ENCODE measurements at places on chromosomes 1 and 21.

- DNase-seq: no peak
Observed at GRCh38 chr1:116284819-116285390, 88.1 kb upstream of the ATP1A1 start.

DNA sequence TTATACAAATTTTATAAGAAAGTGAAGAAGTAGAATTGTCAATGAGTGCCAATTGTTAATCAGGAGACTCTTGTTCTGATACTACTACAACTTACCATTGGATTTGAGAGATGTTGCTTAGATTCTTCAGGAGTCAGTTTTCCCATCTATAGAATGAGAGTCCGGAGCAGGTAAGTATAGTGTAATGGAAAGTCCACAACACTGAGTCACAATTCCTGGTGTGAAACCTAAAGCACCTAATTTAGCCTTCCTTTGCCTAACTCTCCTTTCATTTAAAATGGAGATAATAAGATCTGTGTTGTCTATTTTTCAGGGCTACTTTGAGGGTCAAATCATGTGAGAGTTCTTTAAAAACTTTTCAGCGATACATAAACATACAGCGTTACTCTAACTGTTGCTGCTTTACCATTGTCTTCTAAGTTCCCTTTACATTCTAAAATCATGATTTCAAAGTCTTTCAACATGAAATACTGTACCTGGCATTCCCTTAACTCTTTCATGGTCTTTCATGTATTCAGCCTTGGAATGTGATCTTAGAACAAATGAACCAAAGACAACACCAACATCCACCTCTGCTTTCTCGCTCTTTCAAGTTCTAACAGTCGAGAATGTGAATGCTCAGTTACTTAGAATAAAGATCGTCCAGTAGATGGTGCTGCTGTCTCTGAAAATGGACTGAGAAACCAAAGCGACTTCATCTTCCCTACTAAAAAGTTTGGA, 90.9 kb downstream of the SLC30A10 start:
- DNase-seq: peak; percentile 85

DNA sequence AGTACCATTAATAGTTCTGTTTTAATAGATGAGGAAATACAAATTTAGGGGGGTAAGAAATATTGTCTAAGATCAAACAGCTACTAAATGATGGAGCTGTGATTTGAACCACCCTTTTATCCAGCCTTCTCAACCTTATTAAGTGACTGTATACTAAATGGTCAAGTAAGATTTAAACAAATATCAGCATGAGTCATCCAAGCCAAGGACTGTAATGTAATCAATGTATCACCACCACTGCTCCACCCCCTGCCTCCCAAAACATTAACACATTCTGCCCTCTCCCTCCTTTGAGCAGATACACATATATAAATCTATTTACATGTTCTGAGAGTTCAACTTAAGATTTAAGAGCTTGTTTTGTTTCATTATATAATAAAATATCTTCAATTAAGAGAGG, 58.9 kb downstream of the LRRC40 start:
- no peak for DNase-seq

DNA sequence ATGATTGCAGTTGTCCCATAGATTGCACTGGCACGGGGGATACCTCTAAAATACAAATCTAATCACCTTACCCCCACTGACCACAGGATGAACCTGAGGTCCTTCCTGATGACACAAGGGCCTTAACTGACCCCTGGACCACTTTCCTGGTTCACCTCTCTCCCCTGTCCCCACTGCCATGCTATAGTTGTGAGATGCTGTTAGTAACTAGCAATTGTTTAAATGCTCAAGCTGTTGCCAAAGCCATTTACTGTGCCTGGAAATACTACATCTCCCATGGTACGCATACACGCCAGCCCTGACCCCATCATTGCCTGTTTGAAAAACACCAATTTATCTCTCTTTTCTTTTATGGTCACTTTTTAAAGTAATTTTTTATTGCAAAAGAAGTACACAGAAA, 29.1 kb upstream of the RGS8 start:
- DNase-seq: no peak

DNA sequence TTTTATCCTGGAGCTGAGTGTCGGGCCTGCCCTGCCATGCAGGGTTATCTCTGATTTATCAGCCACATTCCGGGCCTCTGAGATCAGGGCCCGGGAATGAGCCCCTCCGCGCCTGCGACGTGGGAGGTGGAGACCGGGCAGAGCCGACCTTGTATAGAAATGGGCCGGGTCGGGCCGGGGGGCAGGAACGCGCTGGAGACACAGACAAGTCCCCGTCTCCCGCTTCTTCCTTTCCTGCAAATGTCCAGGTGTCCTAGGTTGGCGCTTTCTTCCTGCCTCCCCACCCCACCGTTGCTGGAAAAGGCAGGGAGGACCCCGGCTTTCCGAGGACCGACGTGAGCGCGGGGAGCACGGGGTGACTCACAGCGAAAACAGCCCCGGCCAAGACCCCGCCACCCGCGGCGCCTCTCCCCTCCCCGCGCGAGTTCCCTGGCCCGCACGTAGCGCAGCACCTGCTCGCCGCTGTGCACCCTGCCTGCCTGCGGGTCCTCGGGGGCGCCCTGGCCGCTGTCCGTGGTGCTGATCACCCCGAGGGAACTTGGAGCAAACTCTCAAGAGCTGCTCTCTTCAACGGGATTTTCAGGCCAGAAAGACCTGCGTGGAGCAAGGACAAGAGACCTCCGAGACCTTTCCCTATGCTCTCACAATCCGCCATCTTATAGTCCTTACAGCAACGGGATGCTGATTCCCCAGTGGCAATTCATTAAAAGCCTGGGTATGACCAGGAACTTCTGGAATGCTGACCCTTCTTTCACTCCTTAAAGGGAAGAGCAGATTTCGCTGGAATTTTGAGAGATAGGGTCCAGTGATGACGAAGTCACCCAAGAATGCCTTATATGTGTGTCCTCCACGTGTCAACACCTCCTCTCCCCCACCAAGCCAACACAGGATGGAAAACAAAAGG, 475 bp upstream of the NPPB start:
- DNase-seq: no peak

GRCh38 chr1:188867614-188868013, 1610.0 kb downstream of the BRINP3 start:
- no peak for DNase-seq

GRCh38 chr21:36263797-36264196, 56.2 kb upstream of the MORC3 start:
- no peak for DNase-seq

DNA sequence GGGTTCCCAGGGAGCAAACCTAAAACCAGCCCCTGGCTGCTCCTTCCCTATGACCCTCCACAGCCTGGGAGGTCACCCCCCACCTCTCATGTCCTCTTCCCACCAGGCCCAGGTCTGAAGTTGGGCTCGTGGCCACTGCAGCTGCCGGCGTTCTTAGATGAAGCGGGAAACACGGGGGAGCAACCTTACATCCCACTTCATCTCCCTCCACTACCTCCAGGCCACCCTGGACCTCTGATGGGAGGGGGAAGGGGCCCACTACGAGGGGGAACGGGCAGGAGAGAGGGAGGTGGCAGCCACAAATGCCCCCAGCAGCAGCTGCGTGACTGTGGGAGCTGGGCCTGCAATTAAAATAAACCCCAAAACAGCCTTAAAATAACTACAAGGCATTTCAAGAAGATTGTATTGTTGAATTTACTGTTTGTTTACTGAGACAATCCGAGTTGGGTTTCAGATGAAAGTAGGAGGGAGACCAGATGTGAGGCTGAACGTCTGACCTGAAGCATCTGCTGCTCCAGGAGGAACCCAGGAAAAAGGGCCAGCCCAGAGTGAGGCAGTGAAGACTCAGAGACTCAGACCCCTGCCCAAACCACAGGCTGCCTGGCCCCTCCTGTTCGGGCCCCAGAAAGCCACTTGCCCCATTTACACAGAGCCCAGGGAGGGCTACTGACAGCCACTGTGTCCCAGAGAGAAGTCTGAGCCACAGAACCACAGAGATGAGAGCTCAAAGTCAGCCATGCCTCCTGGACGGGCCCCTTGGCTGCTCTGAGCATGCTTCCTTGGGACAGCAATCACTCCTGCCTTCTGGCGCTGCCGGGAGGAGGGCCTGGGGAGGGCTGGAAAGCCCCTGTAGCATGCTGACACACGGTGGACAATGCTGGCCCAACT, 59.8 kb downstream of the GLIS1 start:
- no peak for DNase-seq

GRCh38 chr1:153945795-153946621, 510 bp downstream of the DENND4B start:
- DNase-seq: peak; percentile 90

DNA sequence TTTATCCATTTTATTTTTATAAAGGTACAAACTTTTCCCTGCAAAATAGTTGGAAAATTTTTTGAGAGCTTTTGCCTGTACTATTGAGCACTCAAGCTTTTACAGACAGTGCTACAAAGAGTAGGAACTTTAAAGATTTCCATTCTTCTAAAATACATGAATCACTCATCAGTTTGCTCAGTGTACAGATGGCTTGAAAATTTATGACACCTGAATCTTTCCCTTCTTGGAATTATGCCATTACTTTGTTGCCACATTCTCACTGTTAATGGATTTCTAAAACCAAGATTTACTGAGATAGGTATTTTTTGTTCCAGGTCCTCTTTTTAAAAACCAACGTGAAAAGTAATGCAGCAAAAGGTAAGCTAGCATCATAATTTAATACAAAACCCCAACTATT, 76.0 kb downstream of the GPATCH2 start:
- DNase-seq: no peak
